Anterior cingulate cortex (tissue), 58 donors: ENCODE measurements at places on chromosomes 1 and 21.

DNA sequence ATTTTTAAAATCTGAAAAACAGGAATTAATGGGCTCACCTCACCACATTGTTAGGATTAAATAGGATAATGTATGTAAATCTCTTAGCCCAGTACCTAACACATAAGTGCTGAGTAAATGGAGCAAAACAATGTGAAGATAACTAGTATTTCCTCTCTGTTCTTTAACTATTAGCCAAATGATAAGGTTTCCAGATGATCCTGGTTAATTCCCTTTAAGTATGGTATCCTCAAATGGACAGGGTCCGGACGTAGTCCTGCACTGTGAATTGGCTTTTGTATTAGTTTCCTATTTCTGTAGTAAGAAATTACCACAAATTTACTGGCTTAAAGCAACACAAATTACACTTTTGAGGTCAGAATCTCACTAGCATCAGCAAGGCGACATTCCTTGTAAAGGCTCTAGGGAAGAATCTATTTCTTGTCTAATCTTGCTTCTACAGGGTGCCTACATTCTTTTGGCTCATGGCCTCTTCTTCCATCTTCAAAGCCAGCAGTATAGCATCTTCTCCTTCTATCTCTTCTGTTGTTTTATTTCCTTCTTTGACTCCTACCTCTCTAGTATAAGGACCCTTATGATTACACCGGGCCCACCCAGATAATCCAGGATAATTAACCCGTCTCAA, 17.1 kb downstream of the SCAF4 start:
- no peak for DNase-seq

- no peak for DNase-seq
Observed at GRCh38 chr1:212680680-212681389, 18.8 kb downstream of the BATF3 start.

DNA sequence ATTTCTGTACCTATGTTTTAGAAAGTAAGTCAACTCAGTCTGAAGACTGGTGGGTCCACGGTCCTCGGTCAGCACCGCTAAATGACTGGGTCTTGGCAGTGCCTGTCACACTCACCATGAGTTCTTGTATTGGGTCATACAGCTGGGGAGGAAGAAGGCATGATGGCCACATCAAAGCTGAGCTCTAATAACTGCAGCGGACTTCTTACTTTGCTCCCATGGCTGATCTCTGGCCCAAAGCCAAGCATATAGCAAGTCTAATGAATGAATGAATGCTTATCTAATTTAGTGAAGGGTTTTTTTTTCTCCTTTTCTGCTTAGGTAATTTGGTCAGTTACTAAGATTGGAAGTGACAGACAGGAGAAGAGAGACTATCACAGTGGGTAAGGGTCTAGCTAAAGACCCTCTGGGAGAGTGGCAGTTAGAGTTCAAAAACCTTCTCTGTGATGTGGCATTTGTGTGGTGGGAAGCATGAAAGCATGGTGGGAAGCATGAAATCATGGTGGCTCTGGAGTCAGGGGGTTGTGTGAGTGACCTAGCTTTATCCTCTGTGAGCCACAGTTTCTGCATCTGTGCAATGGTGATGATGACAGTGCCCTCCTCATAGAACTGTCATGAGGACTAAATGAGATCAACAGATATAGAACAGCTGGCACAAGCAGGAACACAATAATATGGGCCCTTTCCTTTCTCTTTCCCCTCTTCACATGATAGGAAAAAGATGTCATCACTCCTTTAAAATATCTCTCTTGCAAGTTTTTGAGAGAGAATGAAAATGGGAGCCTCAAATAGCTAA, 78.9 kb upstream of the JAK1 start:
- no peak for DNase-seq

DNA sequence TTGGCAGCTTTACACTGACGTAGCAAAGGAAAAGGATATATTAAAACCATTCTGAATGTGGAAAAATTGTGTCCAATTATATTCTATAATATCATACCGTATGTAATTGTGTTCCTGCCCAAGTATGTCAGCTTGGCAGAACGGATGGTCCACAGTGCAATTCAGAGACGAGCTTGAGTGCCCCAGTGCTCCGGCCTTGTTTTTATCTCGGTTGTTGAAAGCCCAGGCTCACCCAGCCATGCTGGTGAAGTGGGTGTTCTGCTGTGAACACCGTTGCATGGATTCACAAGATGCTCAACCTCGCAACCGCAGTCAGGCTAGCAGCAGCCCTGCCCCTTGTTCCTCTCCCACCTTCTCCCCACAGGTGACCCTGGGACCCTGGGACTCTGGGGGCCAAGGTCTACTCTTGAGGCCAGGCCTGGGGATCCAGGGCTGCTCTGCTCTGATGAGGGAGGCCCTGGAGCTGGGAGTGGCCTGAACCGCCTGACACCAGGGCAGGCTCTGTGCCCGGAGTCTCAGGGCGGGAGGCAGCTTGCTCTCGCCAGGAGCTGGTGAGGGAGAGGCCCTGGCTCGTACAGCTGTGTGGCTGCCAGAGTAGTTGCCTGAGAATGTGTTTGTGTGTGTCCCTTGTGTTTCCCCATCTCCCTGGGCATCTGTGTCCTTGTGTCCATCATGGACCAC, 11.2 kb downstream of the PTPRF start:
- DNase-seq: peak; percentile 86

GRCh38 chr1:212162635-212163034, 122.6 kb upstream of the PPP2R5A start:
- no peak for DNase-seq

- DNase-seq: no peak
Observed at GRCh38 chr1:97144527-97144926, 422.9 kb downstream of the PTBP2 start.

DNA sequence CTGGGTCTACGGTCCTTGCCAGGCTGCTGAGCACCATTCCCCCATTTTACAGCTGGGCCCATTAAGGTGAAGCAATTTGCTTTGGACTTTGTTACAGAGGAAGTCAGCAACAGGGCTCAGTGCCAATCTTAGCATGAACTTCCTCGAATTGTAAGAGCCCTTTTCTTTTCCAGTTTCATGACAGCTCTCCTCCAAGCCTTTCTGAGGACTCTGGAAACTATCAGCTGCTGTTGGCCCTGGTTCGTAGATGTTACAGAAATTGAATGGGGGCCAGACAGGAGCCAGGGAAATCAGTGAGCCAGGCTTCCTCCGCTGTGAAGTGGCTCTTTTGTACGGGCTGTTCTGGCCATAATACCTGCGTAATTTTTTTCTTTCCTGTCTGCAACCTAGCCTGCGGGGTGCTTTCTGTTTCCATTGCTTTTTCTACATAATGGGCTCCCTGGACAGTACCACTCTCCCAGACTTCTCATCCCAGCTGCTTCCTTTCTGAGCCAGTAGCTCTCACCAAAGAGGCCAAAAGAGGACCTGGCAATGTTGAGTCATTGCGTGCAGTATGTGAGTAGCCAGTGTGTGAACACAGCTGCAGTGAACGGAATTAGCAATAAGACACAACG, 386.3 kb downstream of the DISC1 start:
- DNase-seq: no peak

- DNase-seq: no peak
Observed at GRCh38 chr1:11874258-11874562, 15.5 kb upstream of the NPPB start.

GRCh38 chr1:8520483-8520966, 202.6 kb downstream of the SLC45A1 start:
- DNase-seq: no peak
